AG10803 (cell line): ENCODE measurements at places on chromosomes 16 and 17.

- no peak for DNase-seq
Measured at GRCh38 chr17:76407509-76407908, 23.1 kb downstream of the SPHK1 start.

- DNase-seq = no peak
Measured at GRCh38 chr16:69711115-69711740, 15.1 kb downstream of the NQO1 start.

- no peak for DNase-seq
Measured at GRCh38 chr17:45756266-45756991, 27.7 kb upstream of the CRHR1 start.

DNA sequence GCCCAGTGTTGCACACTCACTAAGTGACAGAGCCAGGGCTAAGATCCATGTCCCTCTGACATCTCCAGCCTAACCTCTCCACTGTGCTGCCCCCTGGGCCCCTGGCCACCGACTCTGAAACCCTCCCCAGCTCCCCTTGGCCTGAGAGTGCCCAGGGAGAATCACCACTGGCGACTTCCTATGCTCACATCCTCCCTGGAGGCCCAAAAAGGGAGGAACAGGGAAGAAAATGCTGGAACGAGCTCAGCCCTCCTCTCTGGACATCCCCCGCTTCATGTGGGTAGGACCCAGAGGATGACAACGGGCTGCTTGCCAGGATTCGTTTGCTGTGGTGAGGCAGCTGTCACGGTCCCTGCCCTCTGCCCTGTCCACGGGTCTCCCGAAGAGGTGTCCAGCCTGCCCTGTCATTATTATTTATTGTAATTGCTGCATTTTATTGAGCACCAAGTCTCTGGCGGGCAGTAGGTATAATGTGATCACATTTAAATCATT lies 153.5 kb upstream of the RPL38 start:
- DNase-seq = no peak

DNA sequence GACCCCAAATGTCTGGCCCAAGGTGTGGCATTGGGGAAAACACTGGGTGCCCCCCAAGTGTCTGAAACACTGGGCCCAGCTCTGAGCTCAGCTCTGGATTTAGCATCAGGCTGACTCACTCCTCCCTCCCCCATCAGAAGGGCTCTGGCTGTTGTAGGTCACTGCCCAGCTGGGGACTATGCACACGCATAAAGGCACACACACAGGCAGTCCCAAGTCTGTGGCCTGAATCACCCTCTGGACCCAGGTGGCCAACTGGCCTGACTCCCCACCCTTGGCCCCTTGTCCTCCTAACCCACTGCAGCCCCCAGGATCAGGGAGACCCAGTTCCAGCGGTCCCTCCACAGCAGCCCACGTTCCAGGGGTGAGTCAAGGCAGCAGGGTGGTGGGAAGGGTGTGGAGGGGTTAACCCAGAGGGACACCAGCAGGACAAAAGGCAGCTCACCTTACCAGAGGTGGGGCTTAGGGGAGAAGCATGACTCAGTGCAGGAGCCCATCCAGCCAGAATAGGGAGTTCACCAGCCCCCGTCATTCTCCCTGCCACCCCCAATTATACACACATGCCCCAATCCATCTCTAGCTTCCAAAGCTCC lies 47.0 kb downstream of the MYO18A start:
- DNase-seq = peak; percentile 77

- DNase-seq = no peak
Measured at GRCh38 chr16:67541391-67542263, 13.0 kb downstream of the RIPOR1 start.

DNA sequence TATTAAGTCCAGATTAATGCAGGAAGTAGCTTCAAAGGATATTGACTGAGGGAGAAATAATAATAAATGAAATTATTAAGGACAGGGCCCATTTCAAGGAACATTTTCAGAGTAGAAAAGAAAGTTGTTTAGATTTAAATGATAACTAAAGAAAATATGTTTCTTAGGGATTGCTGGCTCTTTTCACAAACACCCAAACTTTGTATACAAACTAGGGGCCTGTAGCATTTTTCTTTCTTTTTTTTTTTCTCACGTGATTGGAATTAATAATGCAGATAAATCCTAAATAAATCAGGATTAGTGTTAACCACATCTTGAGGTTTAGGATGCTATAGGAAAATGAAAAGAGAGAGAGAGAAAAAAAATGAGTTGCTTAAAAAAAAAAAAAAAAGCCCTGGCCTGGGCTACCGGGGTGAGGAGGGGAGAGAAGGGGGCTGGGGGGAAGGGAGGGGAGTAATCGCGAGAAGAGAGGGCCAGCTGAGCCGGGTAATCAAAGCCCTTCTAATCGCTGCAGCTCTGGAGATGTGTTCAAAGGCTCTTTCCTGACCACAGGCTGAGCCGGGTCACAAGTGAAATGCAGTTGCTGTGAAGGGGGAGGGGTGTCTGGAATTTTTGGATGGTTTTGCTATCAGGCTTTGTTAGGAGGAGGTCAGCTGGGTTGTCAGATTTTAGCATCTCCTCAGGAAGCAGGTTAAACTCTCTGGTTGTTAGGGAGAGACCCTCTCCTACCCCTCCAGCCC lies 104.6 kb upstream of the ZFHX3 start:
- no peak for DNase-seq

DNA sequence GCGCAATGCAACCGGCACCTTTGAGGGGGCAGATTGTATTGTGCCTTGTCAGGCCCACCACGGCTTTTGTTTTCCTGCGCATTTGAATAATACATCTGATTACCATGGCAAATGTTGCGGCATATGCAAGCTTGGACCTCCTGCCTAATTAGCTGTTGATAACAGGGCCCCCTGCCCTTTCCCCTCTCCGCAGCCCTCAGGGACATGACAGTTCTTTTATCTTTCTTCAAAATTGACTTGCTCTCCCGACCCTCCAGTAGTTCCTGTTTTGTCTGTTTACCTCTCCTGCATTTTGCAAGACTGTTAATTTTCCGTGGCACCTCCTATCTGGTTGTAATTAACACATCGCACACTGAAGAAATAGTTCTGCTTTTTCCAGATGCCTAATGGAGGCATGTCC lies 86.8 kb downstream of the RBFOX1 start:
- no peak for DNase-seq

DNA sequence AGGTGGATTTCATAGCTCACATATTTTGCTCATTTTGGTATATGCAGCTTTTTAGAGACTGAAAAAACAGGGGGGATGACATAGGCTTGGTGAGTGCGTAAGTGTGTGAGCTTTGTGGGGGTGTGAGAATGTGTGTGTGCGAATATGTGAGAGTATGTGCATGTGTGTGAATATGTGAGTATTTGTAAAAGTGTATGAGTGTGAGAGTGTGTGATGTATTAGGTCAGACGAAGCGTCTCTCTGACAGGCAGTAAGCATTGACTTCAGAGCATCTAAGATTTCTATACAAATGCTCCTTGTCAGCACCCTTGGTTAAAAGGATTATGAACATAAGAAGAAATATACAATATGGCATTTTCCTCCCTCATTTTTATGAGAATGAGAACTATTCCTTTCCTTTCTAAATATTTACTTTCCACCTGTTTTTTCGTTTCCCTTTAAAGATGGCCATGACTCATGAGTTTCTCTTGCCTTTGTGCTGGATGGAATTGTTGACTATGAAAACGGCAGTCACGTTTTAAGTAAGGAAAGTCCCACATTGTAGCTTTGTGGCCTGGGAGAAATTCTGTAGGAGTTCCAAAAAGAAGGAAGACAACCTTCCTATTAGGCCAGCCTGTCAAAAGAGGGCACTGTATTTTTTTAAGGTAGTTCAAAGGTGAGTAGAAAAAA lies 276.4 kb downstream of the FOXL1 start:
- DNase-seq = peak; percentile 32

GRCh38 chr17:82560802-82561428 lies 41.4 kb downstream of the FOXK2 start:
- no peak for DNase-seq

GRCh38 chr17:57506774-57507127 lies 238.3 kb downstream of the CCDC182 start:
- no peak for DNase-seq
